ENCODE measurements at places on chromosomes 4 and X.

GRCh38 chrX:2316534-2316933, 184.2 kb downstream of the DHRSX start:
- no peak for DNase-seq

- no peak for DNase-seq
Measured at GRCh38 chr4:30753316-30753715, 33.1 kb downstream of the PCDH7 start.

- DNase-seq, result no peak
Measured at GRCh38 chr4:120057416-120057815, 9.2 kb downstream of the MAD2L1 start.

DNA sequence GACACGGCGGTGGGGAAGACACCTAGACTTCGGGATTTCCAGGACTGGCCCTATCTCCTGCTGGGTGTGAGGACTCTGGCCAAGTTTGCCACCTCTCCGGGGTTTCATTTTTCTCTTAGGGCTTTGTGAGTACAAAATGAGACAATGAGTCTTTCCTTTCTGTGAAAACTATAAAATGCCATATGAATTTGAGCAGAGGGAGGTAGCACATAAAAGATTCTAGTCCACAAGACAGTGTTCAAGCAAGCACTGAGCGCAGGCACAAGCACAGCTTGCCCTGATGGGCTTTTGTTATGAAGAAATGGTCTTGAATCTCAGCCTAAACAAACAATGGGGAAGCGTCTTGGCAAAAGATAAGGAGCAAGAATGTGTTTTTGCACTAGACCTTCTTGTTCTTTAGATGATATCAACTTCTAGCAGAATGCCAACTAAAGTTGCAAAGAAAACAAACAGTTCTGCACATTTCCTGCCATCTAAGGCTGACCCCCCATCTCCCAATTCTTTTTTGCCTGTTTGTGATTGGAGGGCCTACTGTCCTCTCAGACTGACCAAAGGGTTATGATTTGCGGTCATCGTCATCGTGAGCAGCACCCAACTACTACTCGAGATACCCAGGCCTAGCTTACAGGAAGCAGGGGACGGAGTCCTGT, 73.0 kb upstream of the ZNF518B start:
- no peak for DNase-seq

DNA sequence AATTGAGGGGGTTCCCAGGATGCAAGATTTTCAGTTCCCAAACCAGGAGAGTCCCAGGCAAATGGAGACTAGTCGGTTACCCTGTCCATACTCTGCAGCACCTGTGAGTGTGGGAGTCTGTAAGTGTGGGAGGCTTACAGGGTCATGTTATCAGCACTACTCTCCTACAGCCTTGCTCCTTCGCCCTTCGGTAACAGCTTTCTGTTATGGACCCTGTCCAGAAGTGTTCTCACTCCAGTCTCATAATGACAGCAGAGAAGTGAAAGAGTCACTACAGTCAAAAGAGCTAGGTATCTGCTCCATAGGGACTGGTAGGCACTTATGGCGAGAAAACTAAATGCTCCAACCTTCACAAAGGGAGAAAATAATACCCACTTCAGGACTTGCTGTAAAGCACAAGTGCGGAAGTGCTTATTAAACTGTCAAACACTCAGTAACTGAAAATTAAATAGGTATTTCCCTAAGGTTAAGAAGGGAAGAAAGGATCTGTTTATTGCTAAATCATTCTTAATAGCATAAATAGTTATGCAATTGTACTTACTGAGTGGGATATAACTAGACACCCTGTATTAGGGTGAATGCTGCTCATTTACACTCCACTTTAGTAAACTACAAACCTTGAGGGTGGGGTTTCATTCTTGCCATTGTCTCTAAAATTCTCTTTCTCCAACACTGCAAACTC, 2.7 kb upstream of the ADH7 start:
- peak; percentile 1 for DNase-seq

DNA sequence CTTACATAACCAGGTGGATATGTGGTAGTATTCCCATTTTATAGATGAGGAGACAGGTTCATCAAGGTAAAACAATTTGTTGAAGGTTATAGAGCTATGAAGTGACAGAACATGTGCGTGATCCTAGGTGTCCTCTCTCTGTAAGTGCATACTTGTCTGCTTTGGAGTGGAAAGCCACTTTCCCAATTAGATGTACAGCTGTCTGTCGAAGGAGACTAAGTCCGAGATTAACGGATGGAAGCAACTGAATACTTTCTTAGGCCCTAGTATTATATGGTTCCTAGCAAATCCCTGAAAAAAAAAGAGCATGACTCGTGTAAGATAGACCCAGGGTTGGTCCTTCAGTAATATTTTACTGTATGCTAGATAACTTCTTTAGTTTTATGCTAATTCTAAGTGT, 19.7 kb downstream of the TMEM131L start:
- no peak for DNase-seq

GRCh38 chr4:4948370-4948769, 70.9 kb downstream of the CYTL1 start:
- no peak for DNase-seq

- DNase-seq, result no peak
Measured at GRCh38 chr4:107129076-107129475, 93.0 kb upstream of the DKK2 start.

- no peak for DNase-seq
Measured at GRCh38 chr4:73221734-73222133, 36.9 kb downstream of the ANKRD17 start.

GRCh38 chrX:3450881-3451570, 104.6 kb upstream of the MXRA5 start:
- no peak for DNase-seq

DNA sequence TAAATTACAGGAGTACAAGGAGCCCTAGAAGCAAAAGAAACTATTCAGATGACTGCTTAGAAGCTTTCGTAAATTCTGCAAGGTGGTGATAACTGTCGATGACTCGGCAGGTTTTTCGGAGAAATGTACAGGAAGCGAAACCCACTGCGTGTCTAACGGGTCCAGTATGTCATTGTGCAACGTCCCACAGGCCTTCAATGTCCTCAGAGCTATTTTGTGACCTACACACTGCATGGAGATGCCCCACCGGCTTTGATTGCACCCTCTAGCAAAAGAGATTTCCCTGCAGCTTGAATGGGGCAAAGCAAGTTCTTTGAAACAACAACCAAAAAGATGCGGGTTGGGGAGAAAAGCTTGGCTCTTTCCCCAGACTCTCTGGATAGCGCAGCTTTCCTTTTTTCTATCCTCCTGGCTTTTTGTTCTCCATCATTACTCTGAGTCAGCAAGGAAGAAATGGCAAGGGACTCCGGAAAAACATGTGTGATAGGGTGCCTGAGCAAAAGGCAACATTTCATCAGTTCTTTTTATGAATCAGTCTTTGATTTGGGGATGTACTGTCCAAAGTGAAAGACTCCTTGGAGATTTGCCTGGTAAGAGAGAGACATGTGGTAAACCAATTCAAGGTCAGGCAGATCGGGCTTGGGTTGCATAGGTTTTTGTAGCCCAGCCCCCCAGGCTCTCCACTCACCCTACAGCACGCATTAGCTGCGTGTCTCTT, 112.0 kb upstream of the TBL1X start:
- DNase-seq, result no peak

- DNase-seq, result no peak
Measured at GRCh38 chrX:86066998-86067397, 19.6 kb upstream of the CHM start.

DNA sequence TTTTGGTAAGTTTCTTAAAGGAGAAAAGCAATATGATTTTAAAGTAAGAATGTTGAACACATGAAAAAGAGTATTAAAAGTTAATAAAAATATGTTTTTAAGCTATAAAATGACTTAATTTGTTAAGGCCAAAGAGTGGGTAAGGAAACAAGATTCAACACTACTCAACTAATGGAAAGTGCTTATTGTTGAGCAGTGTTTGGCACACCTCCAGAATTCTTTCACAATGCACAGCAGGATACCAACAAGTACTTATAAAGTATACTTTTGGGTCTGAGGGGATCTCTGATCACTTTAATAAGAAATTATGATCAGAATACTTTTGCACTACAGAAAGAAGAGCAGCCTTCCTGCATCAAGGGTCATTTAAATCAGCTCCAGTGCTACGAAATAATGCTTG, 5.9 kb downstream of the LAMP2 start:
- DNase-seq, result no peak

- DNase-seq, result no peak
Measured at GRCh38 chr4:41379230-41379629, 122.5 kb downstream of the UCHL1 start.

DNA sequence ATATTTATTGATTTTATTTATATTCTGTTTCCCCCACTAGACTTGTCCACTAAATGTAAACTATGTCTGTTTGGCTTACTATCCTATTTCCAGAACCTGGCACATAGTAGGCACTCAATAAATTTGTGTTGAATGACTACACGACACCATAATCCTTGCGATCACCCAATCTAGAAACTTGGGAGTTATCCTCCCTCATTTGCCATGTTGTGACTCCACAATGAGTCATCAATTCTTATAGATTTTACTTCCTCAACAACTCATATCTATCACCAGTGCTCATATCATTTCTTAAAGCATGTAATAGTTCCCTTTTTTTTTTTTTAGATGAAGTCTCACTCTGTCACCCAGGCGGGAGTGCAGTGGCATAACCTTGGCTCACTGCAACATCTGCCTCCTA, 39.9 kb upstream of the VAMP7 start:
- no peak for DNase-seq

GRCh38 chr4:61199873-61200186, 296 bp upstream of the ADGRL3 start:
- DNase-seq, result no peak

- DNase-seq, result peak; percentile 2
Measured at GRCh38 chrX:70508296-70508911, 63.8 kb downstream of the DLG3 start.

GRCh38 chr4:145531223-145531622, 49.6 kb downstream of the SMAD1 start:
- no peak for DNase-seq

GRCh38 chr4:76821641-76822040, 76.3 kb downstream of the SOWAHB start:
- DNase-seq, result no peak

GRCh38 chr4:119103263-119103662, 32.4 kb upstream of the MYOZ2 start:
- no peak for DNase-seq

GRCh38 chr4:8744083-8744805, 127.4 kb downstream of the HMX1 start:
- no peak for DNase-seq

DNA sequence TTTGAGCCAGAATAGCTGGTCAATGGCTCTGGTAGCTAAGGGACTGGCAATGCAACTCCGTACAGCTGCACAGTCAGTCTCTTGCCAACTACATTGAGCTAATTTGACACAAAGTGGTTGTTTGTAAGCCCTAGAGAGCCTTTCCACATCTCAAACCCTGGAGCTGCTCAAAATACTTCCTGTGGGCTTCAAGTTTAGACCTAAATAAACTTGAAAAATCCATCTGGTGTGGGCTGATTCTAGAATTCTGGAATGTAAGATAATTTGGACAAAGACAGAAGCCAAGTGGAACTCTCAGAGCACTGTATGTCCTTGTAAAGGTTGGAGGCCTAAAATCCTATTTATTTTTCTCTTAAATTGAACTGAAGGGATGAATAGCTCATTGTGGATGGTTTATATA, 380.8 kb downstream of the SPRY1 start:
- no peak for DNase-seq

DNA sequence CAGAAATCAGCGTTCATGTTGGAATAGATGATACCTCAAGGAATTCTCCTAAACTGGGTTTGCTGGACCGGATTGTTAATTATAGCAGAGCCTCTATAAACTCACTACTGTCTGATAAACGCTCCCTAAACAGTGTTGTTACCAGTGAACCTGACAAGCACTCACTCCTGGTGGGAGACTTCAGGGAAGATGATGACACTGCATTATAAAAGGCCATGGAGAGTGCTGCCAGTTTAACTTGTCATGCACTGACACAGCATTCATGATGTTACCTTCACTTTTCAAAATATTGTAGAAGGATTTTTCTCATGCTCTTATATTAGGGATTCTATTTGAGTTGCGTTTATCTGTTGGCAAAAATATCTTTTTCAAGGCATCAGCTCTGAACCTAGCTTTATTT, 57.7 kb upstream of the PGK1 start:
- DNase-seq, result no peak

DNA sequence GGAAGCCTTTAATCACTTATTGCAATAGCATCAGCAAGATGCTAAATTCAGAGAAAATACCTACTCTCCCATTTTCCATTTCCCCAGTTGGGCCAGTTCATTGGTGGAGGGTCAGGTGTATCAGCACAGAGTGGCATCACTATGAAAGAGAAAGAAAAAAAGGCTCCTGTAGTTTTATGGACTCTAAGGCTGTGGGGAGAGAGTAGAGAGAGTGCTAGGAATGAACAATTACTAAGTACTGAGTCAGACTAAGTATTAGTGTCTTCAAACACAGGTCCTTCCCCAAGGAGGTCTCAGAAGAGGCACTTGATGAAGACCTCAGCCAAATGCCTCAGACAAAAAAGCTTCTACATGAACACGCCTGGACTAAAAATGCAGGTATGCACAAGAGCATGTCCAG, 1061.9 kb downstream of the FSTL5 start:
- DNase-seq, result no peak

- DNase-seq, result no peak
Measured at GRCh38 chrX:55056820-55057674, 17.8 kb upstream of the PAGE2B start.

GRCh38 chr4:92516450-92516849, 212.7 kb downstream of the GRID2 start:
- no peak for DNase-seq

DNA sequence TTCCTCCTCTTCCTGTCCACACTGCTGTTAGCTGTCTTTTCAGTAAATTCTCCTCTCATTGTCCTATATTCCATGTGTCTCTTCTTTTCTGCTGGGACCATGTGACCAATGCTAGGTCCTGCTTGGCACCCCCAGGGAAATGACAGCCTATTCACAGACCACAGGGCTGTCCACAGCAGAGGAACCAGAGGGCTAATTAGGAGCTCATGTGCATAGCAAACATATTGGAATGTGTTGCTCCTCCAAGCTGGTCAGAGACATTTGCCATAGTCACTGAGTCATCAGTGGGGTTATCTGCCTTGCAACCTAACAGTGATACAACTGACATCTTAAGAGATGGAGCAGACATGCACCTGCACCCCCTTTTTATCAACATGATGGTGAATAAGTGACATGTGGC, 67.9 kb upstream of the PUDP start:
- DNase-seq, result no peak

- DNase-seq, result no peak
Measured at GRCh38 chr4:136855886-136856285, 676.4 kb downstream of the PCDH18 start.

DNA sequence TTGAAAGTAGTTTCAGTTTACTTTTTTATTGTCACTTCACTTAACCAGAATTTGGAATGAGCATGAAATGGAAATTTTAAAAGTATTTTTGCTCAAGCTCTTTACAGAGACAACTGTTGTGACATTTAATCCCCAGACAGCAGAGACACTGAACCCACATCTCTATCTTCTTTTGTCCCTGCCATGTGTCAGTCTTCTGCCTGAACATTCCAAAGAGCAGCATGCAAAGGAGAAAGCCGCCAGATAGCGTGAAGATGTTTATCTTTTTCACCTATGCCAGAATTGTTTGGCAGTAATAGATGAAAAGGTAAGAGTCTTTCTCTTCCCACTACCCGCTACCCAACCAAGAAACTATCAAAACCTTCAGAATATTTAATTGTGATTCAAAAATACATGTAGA, 46.8 kb downstream of the NDNF start:
- DNase-seq, result no peak
